Aorta (tissue), 5 donors: ENCODE measurements at places on chromosomes 1 and 21. TPM values are rescaled to one million over a fixed set of nuclear protein-coding genes. Genes with fewer than 3 reads are reported as not detected.
A peak's percentile ranks its signal among the peaks of the same experiment; 100 is the strongest.

- DNase-seq, result peak; percentile 81
These were observed 10.0 kb downstream of the PTPRF start for GRCh38 chr1:43540653-43541071.

GRCh38 chr1:58802640-58803399 lies 19.0 kb upstream of the JUN start:
- DNase-seq, result no peak

Gene IKBKE
- 5.9 TPM for total RNA-seq

Gene CELSR2
- 4.2 TPM for total RNA-seq

- no peak for DNase-seq
These were observed 15.4 kb upstream of the TENT5C start for GRCh38 chr1:117590273-117590925.

DNA sequence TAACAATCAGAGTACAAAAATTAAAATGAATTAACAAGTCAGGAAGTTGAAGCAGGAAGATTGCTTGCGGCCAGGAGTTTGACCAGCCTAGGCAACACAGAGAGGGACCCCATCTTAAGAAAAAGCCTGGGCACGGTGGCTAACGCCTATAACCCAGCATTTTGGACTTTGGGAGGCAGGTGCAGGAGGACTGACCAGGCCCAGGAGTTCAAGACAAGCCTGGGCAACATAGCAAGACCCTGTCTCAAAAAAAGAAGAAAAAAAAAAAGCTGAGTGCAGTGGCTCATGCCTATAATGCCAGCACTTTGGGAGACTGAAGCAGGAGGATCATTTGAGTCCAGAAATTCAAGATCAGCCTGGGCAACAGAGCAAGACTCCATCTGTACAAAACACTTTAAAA lies 38.5 kb downstream of the TESK2 start:
- no peak for DNase-seq

Gene SLC35A3
- total RNA-seq, result 30.2 TPM
